ENCODE measurements at places on chromosomes 11 and 22. TPM values are rescaled to one million over a fixed set of nuclear protein-coding genes. Genes with fewer than 3 reads are reported as not detected.

DNA sequence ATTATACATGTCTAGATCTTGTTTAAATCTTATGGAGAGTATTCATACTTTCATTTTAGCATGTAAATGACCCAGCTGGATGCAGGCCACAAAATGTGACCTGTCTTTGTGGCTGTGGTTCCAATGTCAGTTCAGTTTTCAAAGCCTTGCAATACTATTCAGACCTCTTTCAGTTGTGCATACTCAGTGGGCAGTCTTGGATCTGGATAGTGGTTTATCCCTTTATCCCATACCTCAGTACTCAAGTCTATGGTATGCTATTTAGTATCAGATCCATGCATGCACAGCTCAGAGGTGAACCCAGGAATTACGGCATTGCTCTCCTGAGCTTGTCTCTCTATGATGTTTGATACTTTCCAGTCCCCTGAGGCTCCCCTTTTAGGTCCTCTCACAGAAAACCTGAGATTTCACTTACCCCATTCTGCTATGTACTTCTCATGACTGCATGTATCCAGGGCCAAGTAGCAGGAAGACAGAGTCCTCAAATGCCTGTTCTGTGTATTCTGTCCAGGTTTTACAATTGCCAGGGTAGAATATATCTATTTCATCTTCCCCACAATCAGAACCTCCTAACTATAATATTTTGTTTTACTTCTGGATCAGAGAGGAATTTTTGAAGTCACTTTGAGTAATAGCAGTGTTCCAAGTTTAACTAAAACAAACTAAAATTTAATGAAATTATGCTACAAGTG, 6.9 kb upstream of the P4HA3 start:
- peak; percentile 66 for DNase-seq

The ANKRD42 gene
- polyA plus RNA-seq: 3.3 TPM

- no peak for DNase-seq
These were observed 27.5 kb downstream of the DSCAML1 start for GRCh38 chr11:117769533-117769932.

- no peak for DNase-seq
These were observed 51.4 kb upstream of the DBX1 start for GRCh38 chr11:20211691-20212090.

GRCh38 chr22:48975316-48975741, 852.3 kb downstream of the BRD1 start:
- no peak for DNase-seq

GRCh38 chr22:27075891-27076290, 418.5 kb downstream of the MIAT start:
- no peak for DNase-seq

The IGF2 gene
- polyA plus RNA-seq: 4.3 TPM

The RANBP1 gene
- 228 TPM for polyA plus RNA-seq

The ABCG4 gene
- 1.0 TPM for polyA plus RNA-seq

- no peak for DNase-seq
These were observed 8.9 kb downstream of the EHBP1L1 start for GRCh38 chr11:65584723-65585171.

DNA sequence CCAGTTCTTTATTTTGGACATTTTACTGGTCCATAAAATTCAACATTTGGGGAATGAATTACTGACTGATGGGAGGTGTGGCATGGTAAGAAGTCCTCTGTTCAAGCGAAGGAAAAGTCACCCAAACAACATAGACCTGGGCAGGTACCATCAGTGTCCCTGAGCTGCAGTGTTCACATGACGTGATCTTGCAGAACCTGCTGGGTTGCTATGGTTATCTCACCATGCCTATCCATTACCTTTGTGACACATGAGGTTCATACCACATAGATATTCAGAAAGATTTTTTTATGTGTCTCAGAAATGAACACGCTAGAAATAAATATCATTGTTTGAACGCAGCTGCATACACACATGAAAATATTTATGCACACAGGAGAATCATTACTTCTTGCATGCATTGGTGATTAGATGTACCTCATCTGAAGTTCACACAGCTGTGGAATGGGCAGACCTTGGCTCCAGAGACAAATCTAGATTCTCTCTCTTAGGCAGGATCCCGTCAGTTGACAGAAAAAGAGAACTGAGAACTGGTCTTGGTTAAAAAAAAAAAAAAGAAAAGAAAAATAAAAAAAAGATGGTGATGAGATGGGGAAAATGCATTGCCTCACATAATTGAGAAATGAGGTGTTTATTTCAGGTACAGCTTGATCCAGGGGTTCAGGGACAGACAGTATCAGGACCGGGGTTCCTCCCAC, 21.4 kb upstream of the RCN1 start:
- no peak for DNase-seq

- no peak for DNase-seq
These were observed 688 bp downstream of the PTS start for GRCh38 chr11:112226831-112227401.

The TMEM135 gene
- 17.9 TPM for polyA plus RNA-seq

DNA sequence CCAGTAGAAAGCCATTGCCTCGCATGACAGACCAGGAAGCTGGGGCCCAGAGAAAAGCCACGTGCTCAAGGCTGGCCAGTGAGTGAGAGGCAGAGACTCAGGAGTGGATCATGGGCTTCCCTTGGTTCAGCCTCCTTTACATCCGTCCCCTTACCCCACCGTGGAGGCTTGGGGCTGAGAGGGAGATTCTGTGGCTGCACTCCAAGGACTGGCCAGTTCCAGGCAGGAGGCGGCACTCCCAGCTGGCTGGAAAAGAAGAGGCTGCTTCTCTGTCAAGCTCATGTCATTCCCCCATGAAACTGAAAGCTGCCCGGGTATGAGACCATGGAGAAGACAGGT, 6.6 kb upstream of the ASCL2 start:
- no peak for DNase-seq
